ENCODE measurements at places on chromosomes 4 and X.

DNA sequence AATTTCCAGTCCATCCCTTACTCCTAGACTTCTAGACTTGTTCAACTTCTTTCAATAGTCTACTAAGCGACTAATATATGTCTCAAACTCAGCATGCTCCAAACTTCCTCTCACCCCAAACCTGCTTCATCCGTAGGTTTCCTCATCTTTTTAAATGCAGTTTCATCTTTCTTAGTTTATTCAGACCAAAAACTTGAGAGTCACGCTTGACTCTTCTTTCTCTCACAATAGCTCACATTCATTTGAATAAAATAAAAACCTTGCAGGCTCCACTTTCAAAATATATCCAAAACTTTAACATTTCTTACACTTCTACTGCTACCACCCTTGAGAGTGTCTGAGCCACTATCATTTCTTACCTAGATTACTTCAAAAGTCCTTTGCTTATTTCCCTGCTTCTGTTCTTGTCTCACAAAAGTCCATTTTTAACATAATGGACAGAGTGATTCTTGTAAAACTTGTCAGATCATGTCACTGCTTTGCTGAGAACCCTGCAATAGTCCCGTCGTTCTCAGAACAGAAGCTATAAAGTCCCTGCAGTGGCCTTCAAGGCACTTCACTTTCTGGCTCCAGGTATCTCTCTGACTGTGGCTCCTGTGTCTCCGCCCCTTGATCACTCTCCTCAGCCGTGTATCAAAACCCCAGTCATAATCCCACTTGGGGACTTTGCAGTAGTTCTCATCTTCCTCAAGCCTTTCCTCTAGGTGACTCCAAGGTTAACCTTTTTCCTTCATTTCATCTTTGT is 167.6 kb downstream of the ARHGAP24 start:
- no peak for DNase-seq

- no peak for DNase-seq
These were observed 1008.5 kb upstream of the LCORL start for GRCh38 chr4:19030048-19030447.

DNA sequence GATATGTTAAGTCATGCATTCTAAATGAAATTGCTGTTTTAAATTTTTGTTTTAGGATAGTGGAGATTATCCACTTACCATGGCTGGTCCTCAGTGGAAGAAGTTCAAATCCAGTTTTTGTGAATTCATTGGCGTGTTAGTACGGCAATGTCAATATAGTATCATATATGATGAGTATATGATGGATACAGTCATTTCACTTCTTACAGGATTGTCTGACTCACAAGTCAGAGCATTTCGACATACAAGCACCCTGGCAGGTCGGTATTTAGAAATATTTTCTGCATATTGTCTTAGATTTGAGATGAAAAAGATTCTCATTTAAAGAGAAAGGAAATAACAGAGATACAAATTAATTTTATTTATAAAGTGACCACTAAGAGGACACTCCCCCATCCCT is 83.6 kb downstream of the STAG2 start:
- no peak for DNase-seq

- DNase-seq, result no peak
These were observed 231.3 kb upstream of the CT83 start for GRCh38 chrX:116694046-116694445.

DNA sequence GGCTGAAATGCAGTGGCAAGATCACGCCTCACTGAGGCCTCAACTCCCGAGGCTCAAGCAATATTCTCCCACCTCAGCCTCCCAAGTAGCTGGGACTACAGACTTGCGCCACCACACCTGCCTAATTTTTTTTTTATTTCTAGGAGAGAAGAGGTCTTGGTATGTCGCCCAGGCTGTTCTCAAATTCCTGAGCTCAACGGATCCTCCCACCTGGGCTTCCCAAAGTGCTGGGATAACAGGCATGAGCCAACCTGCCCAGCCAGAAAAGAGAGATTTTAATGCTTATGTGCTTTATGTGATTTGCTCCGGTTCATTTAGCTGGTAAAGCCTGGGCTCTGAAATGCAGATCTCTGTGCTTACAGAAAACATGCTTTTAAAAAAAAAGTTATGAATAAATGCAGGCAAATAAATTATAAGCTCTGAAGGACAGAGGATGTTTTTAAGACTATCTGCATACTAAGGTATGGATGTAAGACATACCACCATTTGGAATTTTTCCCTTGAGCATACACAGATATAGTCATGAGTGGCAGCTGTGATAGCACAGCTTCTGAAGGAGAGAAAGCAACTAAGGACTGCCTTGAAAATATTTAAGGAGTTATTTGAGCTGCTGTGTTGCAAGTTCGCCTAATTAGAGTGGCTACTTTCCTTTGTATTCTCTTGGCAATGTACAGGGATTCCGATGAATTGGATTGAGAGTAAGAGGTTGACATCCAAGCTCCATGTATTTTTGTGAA is 13.8 kb downstream of the GUCY1B1 start:
- DNase-seq, result no peak

DNA sequence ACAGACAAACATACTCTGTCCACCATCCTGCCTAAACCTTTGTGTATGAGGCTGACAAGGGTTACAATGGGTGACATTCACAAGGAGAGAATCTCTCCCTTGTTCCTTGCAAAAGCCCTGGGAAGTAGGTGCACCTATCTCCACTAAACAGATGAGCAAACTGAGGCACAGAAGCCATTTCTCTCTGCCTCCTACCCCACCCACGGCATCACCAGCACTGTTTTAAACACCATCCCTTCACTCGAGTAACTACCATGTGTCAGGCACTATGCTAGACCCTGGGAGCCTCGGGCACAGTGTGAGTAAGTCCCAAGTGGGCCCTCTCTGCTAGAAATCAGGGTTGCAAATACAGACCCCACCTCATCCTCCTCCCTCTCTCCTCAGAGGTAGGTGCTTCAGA is 899 bp downstream of the LYAR start:
- DNase-seq, result no peak

GRCh38 chr4:34412233-34412632 is 1832.1 kb downstream of the ARAP2 start:
- no peak for DNase-seq

DNA sequence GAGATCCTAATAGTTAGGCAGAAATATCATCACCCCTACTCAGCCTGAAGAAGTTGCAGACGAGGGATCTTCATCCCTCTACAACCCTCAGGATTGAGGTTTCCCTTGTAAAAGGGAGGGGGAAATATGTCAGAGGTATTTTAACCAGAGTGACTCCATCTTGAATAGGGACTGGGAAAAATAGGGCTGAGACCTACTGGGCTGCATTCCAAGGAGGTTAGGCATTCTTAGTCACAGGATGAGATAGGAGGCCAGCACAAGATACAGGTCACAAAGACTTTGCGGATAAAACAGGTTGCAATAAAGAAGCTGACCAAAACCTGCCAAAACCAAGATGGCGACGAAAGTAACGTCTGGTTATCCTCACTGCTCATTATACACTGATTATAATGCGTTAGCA is 17.5 kb downstream of the IL13RA2 start:
- no peak for DNase-seq

- no peak for DNase-seq
These were observed 106.4 kb upstream of the NDST4 start for GRCh38 chr4:115219862-115220261.

- no peak for DNase-seq
These were observed 25.7 kb downstream of the ACSL4 start for GRCh38 chrX:109707319-109707718.

GRCh38 chrX:100946299-100946927 is 17.7 kb upstream of the XKRX start:
- no peak for DNase-seq

DNA sequence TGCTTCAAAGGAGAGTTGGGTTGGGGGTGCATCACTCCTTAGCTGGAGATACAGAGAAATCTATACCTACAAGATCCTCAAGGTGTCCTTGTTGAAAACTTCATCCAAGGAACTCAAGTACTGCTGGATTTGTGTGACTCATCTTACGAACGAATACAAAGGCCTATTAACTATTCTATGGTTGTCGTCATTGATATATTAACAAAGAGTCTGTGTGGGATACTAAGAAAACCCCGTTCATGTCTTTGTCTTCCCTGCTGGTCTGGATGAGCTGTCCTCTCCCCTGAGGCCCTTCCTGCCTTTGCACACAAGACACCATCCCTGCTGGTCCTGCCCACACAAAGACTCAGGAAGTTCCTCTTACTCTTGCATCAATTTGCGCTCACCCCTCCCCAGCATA is 54.9 kb upstream of the IRF2 start:
- DNase-seq, result no peak

DNA sequence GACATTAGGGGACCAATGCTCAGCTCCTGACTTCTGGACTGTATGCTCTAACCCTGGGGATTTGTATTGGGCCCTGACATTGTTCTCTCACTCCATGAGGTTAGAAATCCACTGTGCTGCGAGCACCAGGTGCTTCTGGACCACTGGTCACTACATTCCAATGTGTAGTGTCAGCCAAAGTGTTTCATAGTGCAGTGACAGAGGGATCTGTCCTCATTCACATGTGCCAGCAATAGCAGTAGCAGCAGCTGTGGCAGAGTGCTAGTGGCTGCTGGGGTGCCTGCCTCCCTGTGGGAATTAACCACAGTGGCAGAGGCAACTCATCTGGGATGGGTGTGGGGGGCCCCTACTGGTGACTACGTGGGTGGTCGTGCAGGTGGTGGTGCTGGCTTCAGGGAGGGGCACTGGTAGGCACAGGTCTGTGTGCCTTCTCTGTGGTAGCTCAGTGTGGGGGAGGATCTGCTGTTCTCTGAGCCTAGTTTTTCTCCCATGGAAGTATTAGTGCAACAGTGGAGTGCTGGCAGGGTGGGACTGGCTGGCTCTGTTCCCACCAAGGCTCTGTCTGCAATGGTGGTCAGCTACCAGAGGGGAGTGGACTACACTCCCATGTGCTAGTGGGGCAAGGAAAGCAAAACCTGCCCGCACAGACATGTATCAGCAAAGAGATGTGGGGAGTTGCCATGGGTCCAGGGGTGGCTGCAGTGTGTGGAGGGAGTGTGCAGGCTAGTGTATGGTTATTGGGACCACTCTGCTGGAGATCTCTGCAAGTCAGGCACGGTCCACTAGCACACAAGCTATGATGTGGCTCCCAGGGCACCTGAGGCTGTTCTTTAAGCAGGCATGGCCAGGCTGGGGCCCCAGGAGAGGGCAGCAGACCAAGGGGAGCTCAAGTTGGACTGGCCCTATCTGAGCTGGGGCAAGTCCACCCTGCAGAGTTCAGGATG is 78.5 kb downstream of the SCLT1 start:
- DNase-seq, result no peak

- DNase-seq, result no peak
These were observed 51.1 kb downstream of the HAND2 start for GRCh38 chr4:173478913-173479283.

DNA sequence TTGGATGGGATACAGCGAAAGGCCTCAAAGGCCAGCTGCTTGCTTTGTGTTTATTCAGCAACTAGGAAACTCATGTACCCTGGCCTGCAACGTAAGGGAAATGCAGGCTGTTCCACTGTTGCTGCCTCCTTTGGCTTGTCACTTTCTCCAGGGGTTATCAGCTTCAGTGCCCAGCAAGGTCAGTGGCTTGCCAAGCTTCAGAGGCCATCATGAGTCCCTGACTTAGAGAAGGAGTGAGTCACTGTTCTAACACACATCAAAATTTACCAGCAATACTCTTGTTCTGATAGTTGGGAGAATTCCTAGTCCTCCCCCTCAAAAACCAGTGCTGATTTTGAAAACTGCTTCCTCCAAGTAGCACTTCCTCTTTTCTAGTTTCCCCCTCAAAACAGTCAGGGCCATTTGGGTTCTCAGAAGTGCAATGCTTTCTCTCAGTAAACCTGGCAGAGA is 250.8 kb downstream of the ARHGAP24 start:
- DNase-seq, result no peak
